HFF-Myc (cell line): ENCODE measurements at places on chromosomes 5 and 9.

- DNase-seq = peak; percentile 92
These were observed 10.8 kb upstream of the PRRC2B start for GRCh38 chr9:131382850-131383729.

GRCh38 chr5:77311214-77311571 lies 100.7 kb downstream of the PDE8B start:
- DNase-seq = no peak

GRCh38 chr9:88651682-88652633 lies 117.0 kb downstream of the NXNL2 start:
- DNase-seq = peak; percentile 95

- DNase-seq = no peak
These were observed 181.0 kb downstream of the BNC2 start for GRCh38 chr9:16689351-16689938.

GRCh38 chr5:181203777-181204112 lies 1.3 kb downstream of the TRIM7 start:
- no peak for DNase-seq

GRCh38 chr5:169610606-169611005 lies 26.5 kb upstream of the DOCK2 start:
- no peak for DNase-seq

- no peak for DNase-seq
These were observed 199.3 kb upstream of the ADAMTSL1 start for GRCh38 chr9:18274693-18275092.

GRCh38 chr5:36438765-36439561 lies 137.3 kb upstream of the RANBP3L start:
- no peak for DNase-seq

DNA sequence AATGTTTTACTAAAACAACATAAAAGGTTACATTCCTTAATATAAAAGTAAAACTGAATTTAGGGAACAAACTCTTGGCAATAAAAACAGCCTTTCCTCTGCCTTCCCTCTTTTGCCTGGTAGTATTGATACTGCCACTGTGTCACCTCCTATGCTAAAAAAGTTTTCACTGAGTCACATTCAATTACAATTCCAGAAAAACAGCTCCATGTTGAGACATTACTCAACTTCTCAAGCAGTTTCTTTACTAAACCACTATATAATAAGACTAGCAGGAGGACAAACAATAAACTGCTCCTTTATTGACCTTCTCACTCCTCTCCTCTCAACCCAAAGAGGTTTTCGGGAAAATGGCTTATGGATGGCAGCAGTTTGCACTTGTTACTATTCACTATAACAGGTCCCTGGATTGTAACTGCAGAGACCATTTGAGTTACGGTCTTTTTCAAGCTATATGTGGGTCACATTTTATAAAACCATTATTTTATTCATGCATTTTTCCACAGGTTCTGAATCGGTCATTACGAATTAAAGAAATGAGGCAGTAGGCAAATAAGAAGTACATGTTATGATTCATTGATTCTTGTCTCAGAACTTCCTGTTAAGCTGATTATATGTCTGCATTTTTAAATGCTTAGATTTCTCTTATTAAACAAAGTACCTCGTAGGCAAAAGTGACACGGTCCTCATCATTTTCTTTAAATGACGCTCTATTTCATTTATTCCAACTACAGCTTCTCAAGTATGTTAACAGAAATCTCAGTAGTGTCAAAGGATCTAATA lies 2.1 kb downstream of the ZDHHC21 start:
- no peak for DNase-seq

DNA sequence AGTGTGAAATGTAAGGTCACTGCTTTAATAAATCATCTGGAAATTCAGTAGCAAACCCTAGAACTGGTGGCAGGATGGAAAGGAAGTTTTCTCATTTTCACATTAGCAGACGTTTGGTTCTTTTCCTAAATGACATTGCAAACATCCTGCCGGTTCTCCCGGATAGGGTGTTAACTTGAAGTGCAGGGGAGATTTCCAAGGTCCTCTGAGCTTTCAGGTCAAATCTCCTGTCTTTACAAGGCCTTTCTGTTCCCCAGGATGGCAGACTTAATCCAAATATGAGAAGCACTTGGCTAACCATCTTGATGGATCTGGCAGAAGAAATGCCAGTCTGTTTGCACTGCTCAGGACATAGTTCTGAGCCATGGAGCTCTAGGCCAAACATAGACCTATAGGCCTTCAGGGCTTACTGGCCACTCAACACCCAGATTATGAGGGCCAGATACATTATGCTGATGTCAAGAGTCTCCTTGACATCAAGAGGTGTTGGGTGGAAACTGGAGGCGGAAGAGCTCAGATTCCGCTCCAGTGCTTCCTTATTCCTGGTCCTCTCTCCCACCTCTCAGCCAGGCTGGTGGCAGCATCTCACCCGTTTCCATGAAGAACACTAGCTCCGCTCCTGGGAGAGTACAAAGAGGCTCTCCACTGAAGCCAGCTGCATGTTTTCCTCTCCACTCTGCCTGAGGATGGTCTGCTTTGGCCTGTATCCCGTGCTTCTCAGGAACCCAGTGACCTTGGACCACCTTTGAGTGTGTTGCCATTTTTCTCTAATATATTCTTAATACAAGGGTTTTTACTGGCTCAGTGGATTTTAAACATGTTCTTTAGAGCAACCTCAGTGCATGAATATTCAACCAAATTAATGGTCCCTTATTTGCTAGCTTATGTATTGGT lies 61.0 kb downstream of the RALGPS1 start:
- DNase-seq = no peak

GRCh38 chr5:17132444-17133083 lies 84.9 kb upstream of the BASP1 start:
- no peak for DNase-seq

GRCh38 chr9:3386753-3387152 lies 139.0 kb downstream of the RFX3 start:
- no peak for DNase-seq

GRCh38 chr5:65034813-65035209 lies 266.1 kb downstream of the CWC27 start:
- no peak for DNase-seq

DNA sequence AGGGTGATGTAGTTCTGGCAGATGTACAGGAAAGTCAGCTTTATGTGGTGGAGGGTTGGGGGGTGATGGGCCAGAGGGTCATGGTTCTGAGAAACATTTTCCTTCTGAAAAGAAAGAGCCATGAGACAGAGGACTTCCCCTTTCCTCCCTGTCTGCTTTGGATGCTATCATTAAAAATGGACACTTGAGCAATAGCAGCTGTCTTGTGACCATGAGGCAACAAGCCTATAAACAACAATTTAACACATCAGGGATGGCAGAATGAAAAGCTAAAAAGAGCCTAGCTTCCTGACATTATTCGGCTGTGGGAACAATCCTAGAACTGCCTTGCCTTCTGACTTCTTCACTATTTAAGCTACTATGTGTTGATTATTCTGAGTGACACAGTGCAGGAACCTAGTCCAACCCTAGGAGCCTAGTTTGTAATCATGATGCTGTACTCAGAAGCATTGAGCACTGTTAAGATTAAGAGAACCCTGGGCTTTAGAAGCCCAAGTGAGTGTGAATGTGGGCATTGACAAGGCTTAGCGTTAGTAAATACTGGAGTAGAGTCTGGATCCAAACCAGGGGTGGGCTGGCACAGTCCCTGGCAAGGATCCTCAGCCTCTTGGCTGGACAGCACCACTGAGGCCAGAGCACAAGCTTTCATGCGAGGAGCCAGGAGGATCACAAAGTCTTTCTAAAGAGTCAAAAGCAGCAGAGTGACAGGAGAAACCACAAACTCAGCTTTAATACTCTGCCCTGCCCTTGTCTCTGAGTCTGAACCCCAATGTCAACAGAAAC lies 178.5 kb upstream of the EGFLAM start:
- no peak for DNase-seq

DNA sequence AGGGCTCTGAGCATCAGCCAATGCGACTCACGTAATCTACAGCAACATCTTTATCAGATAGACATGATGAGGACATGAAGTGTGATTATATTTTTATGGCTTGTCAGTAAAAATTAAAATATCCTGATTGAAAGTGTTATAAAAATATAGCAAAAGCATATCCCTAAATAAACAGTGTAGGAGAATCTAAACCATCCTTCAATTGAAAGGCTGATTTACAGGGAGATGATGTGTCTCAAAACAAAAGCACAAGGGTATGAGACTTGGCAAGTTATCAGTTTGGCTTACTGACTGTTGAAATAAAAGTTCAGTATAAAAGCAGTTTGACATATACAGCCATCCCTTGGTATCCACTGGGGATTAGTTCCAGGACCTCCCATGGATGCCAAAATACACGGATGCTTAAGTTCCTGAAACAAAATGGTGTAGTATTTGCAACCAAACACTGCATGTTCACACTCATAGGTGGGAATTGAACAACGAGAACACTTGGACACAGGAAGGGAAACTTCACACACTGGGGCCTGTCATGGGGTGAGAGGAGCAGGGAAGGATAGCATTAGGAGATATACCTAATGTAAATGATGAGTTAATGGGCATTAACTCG lies 149.9 kb upstream of the MAP1B start:
- no peak for DNase-seq

DNA sequence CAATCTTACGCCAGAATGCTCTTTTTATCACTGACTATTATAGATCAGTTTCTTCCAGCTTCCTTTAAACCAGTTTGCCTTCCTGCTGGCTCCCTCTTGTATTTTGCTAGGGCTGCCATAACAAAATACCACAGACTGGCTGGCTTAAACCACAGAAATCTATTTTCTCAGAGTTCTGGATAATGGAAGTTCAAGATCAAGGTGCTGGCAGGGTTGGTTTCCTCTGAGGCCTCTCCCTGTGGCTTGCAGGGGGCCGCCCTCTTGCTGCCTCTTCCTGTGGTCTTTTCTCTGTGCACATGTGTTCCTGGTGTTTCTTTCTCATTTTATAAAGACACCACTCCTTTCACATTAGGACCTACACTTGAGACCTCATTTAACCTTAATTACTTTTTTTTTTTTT lies 6.8 kb upstream of the FXN start:
- no peak for DNase-seq

DNA sequence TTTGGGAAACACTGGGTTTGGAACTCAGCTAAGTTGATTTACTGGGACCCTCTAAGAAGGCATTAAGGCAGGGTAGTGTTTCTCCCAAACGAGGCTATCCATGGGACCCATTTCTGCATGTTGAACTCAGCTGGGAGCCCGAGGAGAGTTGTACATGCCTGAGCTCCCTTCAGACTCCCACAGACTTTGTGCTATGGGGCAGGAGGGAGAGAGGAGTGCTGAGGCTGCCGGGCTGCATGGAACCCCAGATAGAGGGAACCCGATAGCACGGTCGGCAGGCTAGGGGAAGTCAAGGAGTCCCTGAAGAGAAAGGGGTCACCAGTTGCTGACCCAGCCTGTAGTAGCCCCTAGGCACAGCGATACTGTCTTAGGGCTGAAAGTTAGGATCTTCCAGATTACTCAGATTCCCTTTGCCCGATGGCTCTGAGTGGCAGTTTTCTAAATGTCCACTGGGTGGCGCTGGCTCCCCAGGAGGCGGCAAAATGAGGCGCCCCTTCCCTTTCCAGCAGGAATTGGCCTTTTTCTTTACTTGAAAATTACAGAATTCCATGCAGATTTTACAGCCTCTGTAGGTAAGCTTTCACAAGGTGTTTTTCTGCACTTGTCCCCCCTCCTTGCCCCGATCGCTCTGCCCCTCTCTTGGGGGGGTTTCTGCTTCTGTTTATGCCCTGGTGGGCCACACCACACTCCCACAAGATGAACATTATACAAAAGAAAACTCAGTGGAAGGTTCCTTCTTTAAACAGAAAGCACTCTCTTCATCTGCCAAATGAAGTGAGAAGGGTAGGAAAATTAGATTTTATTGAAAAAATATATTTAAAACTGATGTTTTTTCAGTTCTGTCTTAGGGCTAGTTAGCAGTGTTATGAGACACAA lies 17.8 kb downstream of the NANS start:
- no peak for DNase-seq

DNA sequence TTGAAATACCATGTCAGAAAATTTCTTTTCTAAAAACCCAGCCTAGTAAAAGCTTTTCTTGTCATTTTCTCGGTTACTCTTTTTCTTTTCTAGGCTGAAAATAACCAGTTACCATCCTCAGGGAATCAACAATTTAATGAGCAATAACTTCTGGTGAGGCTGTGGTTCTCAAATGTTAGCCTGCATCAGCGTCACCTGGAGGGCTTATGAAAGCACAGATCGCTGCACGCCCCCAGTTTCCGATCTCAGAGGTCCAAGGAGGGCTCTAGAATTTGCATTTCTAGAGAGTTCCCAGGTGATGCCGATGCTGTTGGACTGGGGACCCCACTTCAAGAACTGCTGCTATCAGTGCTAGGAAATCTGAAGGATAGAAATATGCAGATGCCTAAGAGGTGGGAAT lies 28.9 kb upstream of the TLE1 start:
- no peak for DNase-seq

GRCh38 chr5:128258372-128258771 lies 174.8 kb downstream of the SLC12A2 start:
- no peak for DNase-seq

- no peak for DNase-seq
These were observed 21.5 kb downstream of the MVB12B start for GRCh38 chr9:126347911-126348760.

GRCh38 chr5:91269198-91269597 lies 113.9 kb downstream of the ARRDC3 start:
- DNase-seq = no peak

- DNase-seq = peak; percentile 72
These were observed 9.7 kb downstream of the LECT2 start for GRCh38 chr5:135944967-135945560.

DNA sequence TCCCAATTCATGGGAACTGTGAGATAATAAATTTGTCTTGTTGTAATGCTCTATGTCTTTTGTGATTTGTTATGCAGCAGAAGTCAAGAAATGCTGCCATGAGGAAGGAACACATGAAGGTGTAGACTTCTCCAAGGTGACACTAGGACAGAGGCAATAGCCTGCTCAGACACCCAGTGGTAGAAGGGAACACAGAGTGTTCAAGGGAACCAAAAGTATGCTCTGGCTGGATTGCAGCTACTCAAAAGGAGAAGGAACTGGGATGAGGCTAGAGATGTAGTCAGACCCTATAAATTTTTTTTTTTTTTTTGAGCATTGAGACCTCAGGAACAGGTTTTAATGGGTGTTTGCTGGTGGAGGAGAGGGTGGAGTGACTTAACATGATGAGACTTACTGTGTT lies 232.5 kb downstream of the PARP8 start:
- no peak for DNase-seq

DNA sequence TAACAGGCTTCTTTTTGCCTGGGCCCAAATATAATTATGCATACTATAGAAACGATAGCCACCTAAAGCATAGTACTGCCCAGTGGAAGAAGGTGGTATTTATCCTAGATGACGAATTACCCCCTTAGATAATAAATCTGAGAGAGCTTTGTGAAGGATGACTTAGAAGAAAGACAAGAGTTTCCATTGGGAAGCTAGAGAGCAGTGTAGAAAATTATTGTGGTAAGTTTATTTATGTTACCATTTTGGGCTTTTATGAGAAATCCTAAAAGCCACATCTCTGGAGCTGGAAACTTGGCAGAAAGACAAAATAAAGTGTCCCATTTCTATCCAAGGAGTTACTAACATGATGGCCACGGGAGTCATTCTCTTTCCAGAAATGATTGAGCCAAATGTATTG lies 172.0 kb upstream of the SEMA6A start:
- DNase-seq = no peak
